ENCODE measurements at places on chromosomes 11 and 22. TPM values are rescaled to one million over a fixed set of nuclear protein-coding genes. Genes with fewer than 3 reads are reported as not detected.
A peak's percentile ranks its signal among the peaks of the same experiment; 100 is the strongest.

The LMNTD2 gene
- total RNA-seq: 21.1 TPM

The TOLLIP gene
- 34.7 TPM for total RNA-seq

The C11orf87 gene
- total RNA-seq: 0.49 TPM

The HBD gene
- not detected for total RNA-seq

The MED17 gene
- total RNA-seq: 43.9 TPM

The SAA4 gene
- total RNA-seq: not detected

The CBLIF gene
- 0.69 TPM for total RNA-seq

The GLYAT gene
- total RNA-seq: not detected

The OSM gene
- not detected for total RNA-seq

The VWA5A gene
- 20.8 TPM for total RNA-seq

The ZNF214 gene
- total RNA-seq: 7.9 TPM

The OR52N4 gene
- not detected for total RNA-seq

The SUSD2 gene
- 2.2 TPM for total RNA-seq

- no peaks in the 10 kb centered on the region for H3K4me1 ChIP-seq
- no peak overlapping the region for H3K4me3 ChIP-seq
- H3K36me3 ChIP-seq: no peaks in the 10 kb centered on the region
Measured at GRCh38 chr22:22682196-22682595, 37.8 kb downstream of the GGTLC2 start.

GRCh38 chr11:42802201-42802899 lies 509.4 kb upstream of the API5 start:
- no peak for DNase-seq
- no peak overlapping the region for H3K4me3 ChIP-seq
- H3K27ac ChIP-seq: no peak overlapping the region
- H3K36me3 ChIP-seq: no peaks in the 10 kb centered on the region

- H3K27me3 ChIP-seq: no peaks in the 10 kb centered on the region
- no peak overlapping the region for H3K4me3 ChIP-seq
- peaks cover 5% of the 10 kb centered on the region for H3K4me1 ChIP-seq
- no peak overlapping the region for H3K27ac ChIP-seq
- DNase-seq: no peak
- no peaks in the 10 kb centered on the region for H3K36me3 ChIP-seq
Measured at GRCh38 chr11:112889446-112889845, 71.8 kb upstream of the NCAM1 start.

GRCh38 chr22:24994070-24994763 lies 41.7 kb downstream of the KIAA1671 start:
- peaks cover 27% of the 10 kb centered on the region for H3K4me1 ChIP-seq
- no peak for DNase-seq
- H3K27me3 ChIP-seq: no peaks in the 10 kb centered on the region
- H3K27ac ChIP-seq: peak overlapping the region; percentile 42
- H3K36me3 ChIP-seq: no peaks in the 10 kb centered on the region
- H3K4me3 ChIP-seq: no peak overlapping the region

DNA sequence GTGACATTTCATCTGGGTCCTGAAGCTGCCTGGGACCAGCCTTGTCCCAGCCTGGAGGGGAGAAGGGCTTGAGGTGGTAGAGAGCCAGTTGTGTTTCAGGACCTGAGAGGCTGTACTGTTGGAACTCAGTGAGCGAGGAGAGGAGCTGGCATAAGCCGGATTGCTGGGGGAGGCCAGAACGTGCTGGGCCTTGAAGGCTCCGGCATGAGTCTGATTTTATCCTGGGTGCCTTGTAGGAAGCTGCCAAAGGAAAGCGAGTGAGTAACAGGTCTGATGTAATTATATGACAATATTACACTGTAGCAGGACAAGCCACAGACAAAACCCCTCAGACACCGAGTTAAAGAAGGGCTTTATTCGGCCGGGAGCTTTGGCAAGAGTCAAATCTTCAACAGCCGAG lies 17.2 kb downstream of the AP2A2 start:
- no peak overlapping the region for H3K4me3 ChIP-seq
- H3K27ac ChIP-seq: peak overlapping the region; percentile 53
- peaks cover 15% of the 10 kb centered on the region for H3K4me1 ChIP-seq
- H3K36me3 ChIP-seq: no peaks in the 10 kb centered on the region
- no peaks in the 10 kb centered on the region for H3K27me3 ChIP-seq

DNA sequence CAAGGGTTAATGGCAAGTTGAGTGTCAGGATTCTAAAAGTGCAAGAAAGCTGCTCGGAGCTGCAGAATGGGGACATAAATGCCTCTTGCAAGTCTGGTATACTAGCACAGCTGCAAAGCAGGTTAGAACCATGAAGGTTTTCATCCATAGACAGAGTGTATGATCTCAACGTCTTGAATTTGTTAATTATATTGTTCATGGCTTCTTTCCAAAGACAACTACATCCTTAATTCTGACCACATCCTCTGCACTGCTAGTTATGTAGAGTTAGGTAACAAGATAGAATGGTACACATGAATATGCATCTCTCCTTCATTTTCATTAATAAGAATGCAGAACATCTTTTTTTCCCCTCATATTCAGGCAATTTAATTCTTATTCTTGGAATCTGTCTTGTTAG lies 34.2 kb downstream of the EXPH5 start:
- no peaks in the 10 kb centered on the region for H3K27me3 ChIP-seq
- no peaks in the 10 kb centered on the region for H3K36me3 ChIP-seq
- H3K4me1 ChIP-seq: peaks cover 9% of the 10 kb centered on the region
- no peak overlapping the region for H3K4me3 ChIP-seq
- DNase-seq: no peak
- no peak overlapping the region for H3K27ac ChIP-seq

DNA sequence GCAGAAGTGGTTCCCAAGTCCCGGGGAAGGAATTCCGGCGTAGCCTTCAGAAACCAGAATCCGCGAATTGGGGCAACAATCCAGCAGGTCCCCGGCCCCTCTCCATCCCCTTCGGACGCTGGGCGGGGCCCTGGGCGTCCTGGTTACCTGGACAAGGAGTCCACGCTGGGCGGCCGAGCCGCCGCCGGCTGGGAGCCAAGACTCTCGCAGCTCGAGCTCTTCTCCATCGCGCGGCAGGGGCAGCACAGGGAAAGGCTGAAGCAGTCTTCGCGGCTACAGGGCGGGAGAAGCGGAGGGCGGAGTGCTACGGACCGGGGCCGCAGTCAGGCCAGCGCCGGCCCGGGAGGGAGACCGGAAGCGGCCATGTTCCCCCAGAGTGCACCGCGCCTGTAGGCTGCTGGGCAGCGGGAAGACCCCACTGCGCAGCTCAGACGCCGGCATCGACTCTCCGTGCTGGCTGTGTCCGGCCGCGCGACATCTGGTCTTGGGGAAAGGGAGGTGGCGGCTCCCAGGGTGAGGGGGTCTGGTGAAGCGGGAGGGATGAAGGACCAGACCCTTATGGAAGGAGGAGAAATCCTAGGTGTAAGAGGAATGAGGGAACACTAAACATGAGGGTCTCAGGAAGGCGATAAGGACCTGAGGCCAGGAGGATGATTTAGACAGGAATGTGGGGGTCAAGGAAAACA lies at the start of gene MTMR2:
MTMR2 (minus strand) TSS at position 380 of the 686 bp plus-strand sequence; CDS start at position 227, 153 bp downstream.
- peak; percentile 84 for DNase-seq
- no peaks in the 10 kb centered on the region for H3K27me3 ChIP-seq
- H3K36me3 ChIP-seq: no peaks in the 10 kb centered on the region

DNA sequence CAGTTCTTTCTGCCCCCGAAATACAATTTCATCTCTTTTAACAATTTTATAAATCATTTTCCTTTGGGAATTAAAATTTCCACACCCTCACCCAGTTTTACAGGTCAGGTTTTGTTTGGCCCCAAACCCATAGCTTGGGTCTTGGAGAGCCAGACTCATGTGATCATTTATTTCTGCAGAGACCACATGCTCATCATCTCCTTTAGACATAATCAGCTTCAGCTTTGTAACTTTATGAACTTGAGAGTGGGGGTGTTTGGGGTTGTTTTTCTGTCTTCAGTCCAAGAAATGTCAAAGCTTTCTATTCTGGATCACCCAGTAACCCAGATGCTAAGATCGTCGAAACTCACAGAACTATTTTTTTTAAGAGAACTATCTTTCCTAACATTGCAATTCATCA lies 70.9 kb downstream of the DBX1 start:
- peak overlapping the region; percentile 90 for H3K27ac ChIP-seq
- no peak for DNase-seq
- no peaks in the 10 kb centered on the region for H3K27me3 ChIP-seq
- H3K4me1 ChIP-seq: peaks cover 26% of the 10 kb centered on the region

GRCh38 chr11:65591939-65592857 lies 3.4 kb downstream of the KCNK7 start:
- no peak overlapping the region for H3K27ac ChIP-seq
- H3K27me3 ChIP-seq: peaks cover 18% of the 10 kb centered on the region
- DNase-seq: peak; percentile 38
- H3K36me3 ChIP-seq: no peaks in the 10 kb centered on the region
- peaks cover 14% of the 10 kb centered on the region for H3K4me1 ChIP-seq

DNA sequence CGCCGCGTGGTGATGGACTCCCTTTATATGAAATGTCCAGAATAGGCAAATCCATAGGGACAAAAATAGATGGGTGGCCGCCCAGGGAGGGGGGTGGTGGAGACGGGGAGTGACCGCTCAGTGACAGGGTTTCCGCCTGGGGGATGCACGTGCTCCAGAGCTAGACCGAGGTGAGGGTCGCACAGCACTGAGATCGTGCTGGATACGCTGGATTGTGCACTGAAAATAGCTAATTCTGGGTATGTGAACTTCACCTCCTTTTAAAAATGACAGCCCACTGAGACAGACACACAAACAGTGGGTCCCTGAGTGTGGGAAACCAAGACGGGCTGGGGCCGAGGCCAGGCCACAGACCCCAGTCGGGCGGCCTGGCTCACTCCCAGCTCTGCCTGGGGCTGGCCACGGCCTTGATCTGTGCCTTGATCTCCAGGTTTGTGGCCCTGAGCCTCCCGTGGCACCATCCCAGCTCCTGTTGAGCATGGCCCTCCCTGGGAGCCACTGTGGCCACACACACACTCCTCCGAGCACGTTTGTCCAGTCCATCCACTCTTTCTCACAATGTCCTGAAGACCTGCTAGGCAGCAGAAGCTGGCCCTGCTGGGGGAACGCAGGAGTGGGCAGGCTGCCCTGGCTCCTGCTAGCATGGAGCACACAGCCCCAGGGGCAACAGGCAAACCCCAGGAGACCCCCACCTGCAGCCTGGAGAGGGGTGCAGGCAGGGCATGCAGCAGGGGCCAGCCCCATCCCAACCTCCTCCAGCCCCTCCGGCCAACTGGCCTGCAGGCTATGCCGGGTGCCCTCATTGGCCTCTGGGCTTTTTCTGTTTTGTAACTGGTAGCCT lies 41.0 kb upstream of the TH start:
- peaks cover 7% of the 10 kb centered on the region for H3K27me3 ChIP-seq
- no peak overlapping the region for H3K27ac ChIP-seq
- H3K4me3 ChIP-seq: no peak overlapping the region
- no peaks in the 10 kb centered on the region for H3K36me3 ChIP-seq

- no peak for DNase-seq
- no peak overlapping the region for H3K4me3 ChIP-seq
- no peaks in the 10 kb centered on the region for H3K27me3 ChIP-seq
- no peaks in the 10 kb centered on the region for H3K36me3 ChIP-seq
Measured at GRCh38 chr11:125171974-125172373, 7.4 kb downstream of the PKNOX2 start.

- H3K27ac ChIP-seq: no peak overlapping the region
- H3K4me1 ChIP-seq: no peaks in the 10 kb centered on the region
- no peaks in the 10 kb centered on the region for H3K27me3 ChIP-seq
Measured at GRCh38 chr11:74460481-74461154, 6.7 kb downstream of the KCNE3 start.

- DNase-seq: no peak
- H3K4me3 ChIP-seq: no peak overlapping the region
- no peaks in the 10 kb centered on the region for H3K27me3 ChIP-seq
- no peaks in the 10 kb centered on the region for H3K36me3 ChIP-seq
- peaks cover 8% of the 10 kb centered on the region for H3K4me1 ChIP-seq
Measured at GRCh38 chr11:17905477-17905876, 107.4 kb downstream of the SERGEF start.

DNA sequence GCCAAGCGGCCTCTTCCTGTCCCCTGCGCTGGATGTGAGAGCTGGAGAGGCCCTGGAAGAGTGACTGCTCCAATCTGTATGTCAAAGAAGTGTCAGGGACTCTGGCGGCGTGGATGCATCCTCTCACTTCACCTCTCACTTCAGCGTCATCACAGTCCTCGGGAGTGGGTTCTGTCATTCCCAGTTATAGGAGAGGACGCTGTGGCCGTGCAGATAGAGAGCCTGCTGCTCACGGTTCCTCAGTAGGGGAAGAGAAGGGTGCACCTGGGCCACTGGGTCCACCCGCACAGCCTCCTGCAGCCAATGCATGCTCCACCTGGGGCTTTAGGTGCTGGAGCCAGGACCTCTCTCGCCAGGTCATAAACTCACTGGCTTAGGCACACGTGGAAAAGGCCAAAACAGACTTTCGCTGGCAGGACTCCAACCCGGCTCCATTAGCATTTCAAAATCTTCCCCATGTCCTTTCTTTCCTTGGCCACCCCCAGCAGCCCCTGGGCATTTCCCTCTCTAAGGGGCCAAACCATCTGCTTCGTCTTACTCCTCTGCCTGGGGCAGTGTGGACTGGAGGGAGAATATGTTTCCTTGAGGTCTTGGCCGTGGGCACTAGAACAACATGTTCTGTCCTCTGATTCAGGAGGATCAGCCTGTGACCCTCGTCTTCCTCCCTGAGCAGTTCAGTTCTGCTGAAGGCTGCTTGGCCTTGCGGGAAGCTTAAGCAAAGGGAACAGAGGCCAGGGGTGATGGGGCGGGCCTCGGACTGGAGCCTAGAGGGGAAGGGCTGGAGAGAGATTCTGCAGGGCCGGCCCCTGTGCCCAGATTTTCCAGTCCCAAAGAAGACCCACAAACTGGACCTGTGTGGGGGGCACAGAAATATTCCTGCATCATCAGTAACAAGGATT lies 57.8 kb downstream of the ST14 start:
- no peaks in the 10 kb centered on the region for H3K27me3 ChIP-seq
- no peak for DNase-seq
- no peaks in the 10 kb centered on the region for H3K36me3 ChIP-seq
- H3K27ac ChIP-seq: no peak overlapping the region
- no peaks in the 10 kb centered on the region for H3K4me1 ChIP-seq

GRCh38 chr22:38311323-38311620 lies 6.0 kb downstream of the CSNK1E start:
- peak; percentile 27 for DNase-seq
- H3K27ac ChIP-seq: no peak overlapping the region
- H3K4me1 ChIP-seq: peaks cover 21% of the 10 kb centered on the region
- no peaks in the 10 kb centered on the region for H3K27me3 ChIP-seq
- H3K36me3 ChIP-seq: peaks cover 7% of the 10 kb centered on the region
- H3K4me3 ChIP-seq: no peak overlapping the region

- no peak overlapping the region for H3K4me3 ChIP-seq
- no peak for DNase-seq
- peaks cover 57% of the 10 kb centered on the region for H3K27me3 ChIP-seq
- no peaks in the 10 kb centered on the region for H3K36me3 ChIP-seq
- no peaks in the 10 kb centered on the region for H3K4me1 ChIP-seq
Measured at GRCh38 chr11:17478070-17478469, 1.4 kb upstream of the ABCC8 start.

GRCh38 chr22:38861170-38861876 lies 10.7 kb downstream of the CBX6 start:
- H3K27me3 ChIP-seq: no peaks in the 10 kb centered on the region
- H3K36me3 ChIP-seq: peaks cover 5% of the 10 kb centered on the region
- no peaks in the 10 kb centered on the region for H3K4me1 ChIP-seq
- H3K27ac ChIP-seq: no peak overlapping the region

- DNase-seq: no peak
- no peak overlapping the region for H3K4me3 ChIP-seq
- no peaks in the 10 kb centered on the region for H3K36me3 ChIP-seq
- no peak overlapping the region for H3K27ac ChIP-seq
- H3K4me1 ChIP-seq: no peaks in the 10 kb centered on the region
Measured at GRCh38 chr11:58771458-58771855, 39.7 kb upstream of the GLYAT start.

- no peaks in the 10 kb centered on the region for H3K4me1 ChIP-seq
- DNase-seq: peak; percentile 87
- no peak overlapping the region for H3K4me3 ChIP-seq
- no peaks in the 10 kb centered on the region for H3K36me3 ChIP-seq
Measured at GRCh38 chr11:47152953-47153950, 23.4 kb downstream of the ARFGAP2 start.
